ENCODE measurements at places on chromosomes 5 and 9.

GRCh38 chr9:92292338-92293074, 991 bp downstream of the IARS1 start:
- DNase-seq = peak; percentile 39

- no peak for DNase-seq
Observed at GRCh38 chr5:17794201-17794600, 159.9 kb downstream of the TAF11L14 start.

GRCh38 chr5:169637085-169637548, at the start of gene DOCK2:
Gene DOCK2 (plus strand): TSS chr5:169637275. CDS start chr5:169637327, 52 bp downstream.
- peak; percentile 83 for DNase-seq

GRCh38 chr5:74575741-74576538, 64.6 kb downstream of the ENC1 start:
- DNase-seq = no peak

DNA sequence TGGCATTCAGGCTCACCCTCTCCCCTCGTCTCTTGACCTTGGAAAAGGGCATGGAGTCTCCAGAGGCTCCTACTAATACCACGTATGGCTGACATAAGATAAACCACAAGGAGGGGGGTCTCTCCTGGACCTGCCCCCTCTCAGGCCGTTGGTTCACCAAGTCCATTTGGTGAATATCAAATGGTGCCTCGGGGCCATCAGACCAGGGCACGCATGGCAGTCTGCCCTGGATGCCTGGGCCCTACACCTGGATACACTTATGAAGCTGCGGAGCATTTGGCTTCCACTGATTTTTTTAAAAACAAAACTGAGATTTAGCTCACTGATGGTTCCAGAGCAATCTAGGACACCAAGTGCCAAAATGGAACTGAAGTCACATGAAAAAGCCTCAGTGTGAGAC, 40.3 kb upstream of the ZNF622 start:
- no peak for DNase-seq

GRCh38 chr5:14440582-14441431, 140.8 kb upstream of the OTULINL start:
- DNase-seq = no peak

All from OCI-M1 (cell line).